ENCODE measurements at places on chromosomes 3 and 15. TPM values are rescaled to one million over a fixed set of nuclear protein-coding genes. Genes with fewer than 3 reads are reported as not detected.

The SH2D7 gene
- not detected for total RNA-seq

The RETNLB gene
- not detected for total RNA-seq

The GOLGA8T gene
- 1.6 TPM for total RNA-seq

The ITIH1 gene
- not detected for total RNA-seq

The P2RY12 gene
- not detected for total RNA-seq

The CCDC54 gene
- total RNA-seq = not detected

The KATNBL1 gene
- total RNA-seq = 25.3 TPM

The SPINT1 gene
- 0.73 TPM for total RNA-seq

The HYPK gene
- 6.3 TPM for total RNA-seq

The DENND4A gene
- total RNA-seq = 4.1 TPM

The TM6SF1 gene
- not detected for total RNA-seq

The SLC27A2 gene
- total RNA-seq = 33.5 TPM

The CCRL2 gene
- total RNA-seq = not detected

The CTDSPL gene
- total RNA-seq = 21.3 TPM

The GOLGA8O gene
- 0.28 TPM for total RNA-seq

The NUP210 gene
- total RNA-seq = 42.8 TPM

The MOBP gene
- 0.02 TPM for total RNA-seq

The MME gene
- total RNA-seq = 0.12 TPM

The CORO2B gene
- total RNA-seq = 3.6 TPM

The INAFM2 gene
- 7.6 TPM for total RNA-seq

The TMEM207 gene
- not detected for total RNA-seq

The WDR72 gene
- 8.3 TPM for total RNA-seq

The PRTG gene
- 8.9 TPM for total RNA-seq

The AMT gene
- 0.53 TPM for total RNA-seq

The REC114 gene
- not detected for total RNA-seq

The RAB8B gene
- total RNA-seq = 11.6 TPM

The EXD1 gene
- 0.14 TPM for total RNA-seq

The PPP1R2 gene
- 17.2 TPM for total RNA-seq

The FANCD2OS gene
- not detected for total RNA-seq

The BOC gene
- 4.8 TPM for total RNA-seq

The UNC13C gene
- 0.01 TPM for total RNA-seq

The PLA2G4E gene
- not detected for total RNA-seq

The RBP2 gene
- not detected for total RNA-seq

The ATR gene
- 11.2 TPM for total RNA-seq

The VPS39 gene
- total RNA-seq = 14.3 TPM

The COL6A5 gene
- not detected for total RNA-seq

The P3H2 gene
- total RNA-seq = 43.4 TPM

The PARP15 gene
- total RNA-seq = not detected

The PPP1R14D gene
- not detected for total RNA-seq

Measured in A549 treated with AZD2906 at 1 μM for 4 hours (cell line).